Fibroblast of skin of left biceps (primary cell): ENCODE measurements at places on chromosomes 7 and 10.

DNA sequence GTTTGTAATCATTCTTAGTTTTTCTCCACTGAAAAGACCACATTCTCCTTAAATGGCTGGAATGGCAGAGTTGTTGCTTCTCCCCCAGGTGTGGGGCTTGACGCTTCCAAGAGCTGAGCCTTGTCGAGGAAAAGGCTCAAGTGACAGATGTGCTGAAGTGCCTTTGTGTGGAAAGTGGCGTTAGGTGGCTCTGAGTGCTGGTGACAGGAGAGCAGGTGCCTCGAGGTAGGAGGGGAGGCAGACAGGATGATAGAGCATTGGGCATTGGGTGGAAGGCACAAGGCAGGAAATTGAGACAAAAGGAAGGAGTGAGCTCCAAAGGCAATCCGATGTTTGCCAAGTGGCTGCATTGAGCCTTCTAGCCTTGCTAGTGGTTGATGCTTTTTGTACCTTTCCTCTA lies 6.7 kb downstream of the KIAA1217 start:
- DNase-seq = no peak

DNA sequence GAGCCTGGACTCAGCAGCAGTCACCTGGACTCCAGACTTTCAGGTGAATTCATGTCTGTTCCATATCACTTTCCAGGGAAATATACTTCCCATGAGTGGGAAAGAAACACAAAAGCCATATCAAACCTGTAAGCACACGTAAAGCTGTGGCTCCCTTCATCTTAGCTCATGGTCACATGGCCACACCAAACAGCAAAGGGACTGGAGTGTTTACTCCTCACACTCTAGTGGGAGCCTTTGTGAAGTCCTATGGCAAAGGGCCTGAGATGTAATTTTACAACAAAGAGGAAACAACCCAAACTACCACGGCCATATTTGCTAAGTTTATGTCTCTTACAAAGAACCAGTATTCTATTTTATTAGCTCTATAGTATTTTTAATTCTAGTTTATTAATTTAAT lies 16.3 kb downstream of the SFTPA1 start:
- no peak for DNase-seq

DNA sequence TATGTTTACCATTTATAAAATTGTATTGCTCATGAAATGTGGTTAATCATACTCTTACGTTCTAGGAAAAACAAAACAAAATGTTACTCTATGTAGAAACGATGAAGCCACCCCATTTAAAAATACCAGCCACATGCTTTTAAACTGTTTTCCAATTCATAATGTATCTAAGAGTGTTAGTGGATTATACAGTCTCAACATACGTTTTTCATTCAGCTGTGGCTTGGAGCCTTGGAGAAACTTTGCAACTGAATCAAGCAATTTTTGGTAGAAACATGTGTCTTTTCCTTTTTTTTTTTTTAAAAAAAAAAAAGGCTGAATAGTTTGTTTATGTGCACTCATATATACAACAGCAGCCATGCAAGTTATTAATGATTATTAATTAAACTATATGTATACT lies 378.0 kb upstream of the SEMA3D start:
- DNase-seq = peak; percentile 33

GRCh38 chr10:555682-556350 lies 133.7 kb downstream of the DIP2C start:
- DNase-seq = no peak

DNA sequence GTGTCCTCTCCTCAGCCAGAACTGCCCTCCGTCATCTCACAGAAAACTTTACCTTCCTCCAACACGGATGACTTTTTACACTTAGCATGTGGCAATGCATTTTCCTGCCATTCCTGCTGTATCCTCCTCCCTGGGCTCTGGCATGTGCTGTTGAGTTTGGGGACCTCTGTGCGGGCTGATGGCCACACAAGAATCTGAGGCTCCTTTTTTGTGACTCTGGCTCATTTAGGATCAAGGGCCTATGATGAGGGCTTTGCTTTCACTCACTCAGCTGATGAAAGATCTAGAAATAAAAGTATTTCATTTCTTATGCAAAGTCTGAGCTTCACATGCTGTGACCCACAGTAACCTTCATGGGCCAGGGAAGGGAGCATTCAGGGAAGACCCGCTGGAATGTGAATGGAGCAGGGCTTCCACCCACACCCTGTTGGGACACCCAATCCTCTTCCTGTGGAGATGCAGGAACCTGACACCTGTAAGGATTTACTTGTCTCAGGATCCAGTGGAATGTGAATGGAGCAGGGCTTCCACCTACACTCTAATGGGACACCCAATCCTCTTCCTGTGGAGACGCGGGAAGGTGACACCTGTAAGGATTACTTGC lies 500.3 kb upstream of the MKI67 start:
- DNase-seq = no peak

DNA sequence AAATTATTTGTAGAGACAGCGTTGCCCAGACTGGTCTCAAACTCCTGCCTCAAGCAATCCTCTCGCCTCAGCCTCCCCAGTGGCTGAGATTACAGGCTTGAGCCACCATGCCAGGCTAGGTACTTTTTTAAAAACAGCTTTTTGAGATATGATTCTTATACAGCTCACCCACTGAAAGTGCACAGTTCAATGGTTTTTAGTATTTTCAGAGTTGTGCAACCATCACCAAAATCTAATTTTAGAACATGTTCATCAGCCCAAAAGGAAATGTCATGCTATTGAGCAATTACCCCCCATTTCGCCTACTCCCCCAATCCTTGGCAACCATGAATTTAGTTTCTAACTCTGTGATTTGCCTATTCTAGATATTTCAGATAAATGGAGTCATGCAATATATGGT lies 73.7 kb downstream of the EVX1 start:
- no peak for DNase-seq

GRCh38 chr10:987620-987869 lies 689 bp upstream of the GTPBP4 start:
- no peak for DNase-seq

- no peak for DNase-seq
Measured at GRCh38 chr10:8130973-8131911, 76.8 kb downstream of the GATA3 start.

DNA sequence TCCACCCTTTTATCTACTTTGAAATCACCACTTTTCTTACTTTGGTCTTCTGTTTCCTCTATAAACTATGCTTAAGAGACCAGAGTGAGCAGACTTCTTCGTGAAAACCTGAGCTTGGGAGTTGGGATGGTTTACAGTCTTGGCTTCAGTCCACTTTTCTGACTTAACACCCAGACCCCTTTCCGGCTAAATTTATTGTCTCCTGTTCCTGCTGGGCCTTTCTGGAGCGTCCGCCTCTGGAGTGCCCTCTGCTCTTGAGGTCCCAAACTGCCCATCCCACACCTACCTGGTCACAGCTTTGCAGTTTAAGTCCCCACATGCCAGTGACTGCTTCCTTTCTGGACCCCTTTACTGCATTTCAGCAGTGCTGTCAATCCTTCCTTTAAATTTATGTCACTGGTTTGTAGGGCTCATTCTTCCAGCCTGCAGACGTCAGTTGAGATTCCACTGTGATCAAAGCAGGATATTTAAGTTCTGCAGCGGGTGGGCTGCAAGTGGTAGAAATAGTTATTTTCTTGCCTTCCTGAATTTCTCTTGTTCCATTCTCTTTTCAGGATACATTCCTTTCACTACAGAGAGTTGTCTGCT lies 80.3 kb downstream of the KAT6B start:
- no peak for DNase-seq

GRCh38 chr7:11221984-11222383 lies 248.3 kb downstream of the PHF14 start:
- DNase-seq = no peak

- no peak for DNase-seq
Measured at GRCh38 chr10:128122931-128123330, 3.3 kb downstream of the MKI67 start.

DNA sequence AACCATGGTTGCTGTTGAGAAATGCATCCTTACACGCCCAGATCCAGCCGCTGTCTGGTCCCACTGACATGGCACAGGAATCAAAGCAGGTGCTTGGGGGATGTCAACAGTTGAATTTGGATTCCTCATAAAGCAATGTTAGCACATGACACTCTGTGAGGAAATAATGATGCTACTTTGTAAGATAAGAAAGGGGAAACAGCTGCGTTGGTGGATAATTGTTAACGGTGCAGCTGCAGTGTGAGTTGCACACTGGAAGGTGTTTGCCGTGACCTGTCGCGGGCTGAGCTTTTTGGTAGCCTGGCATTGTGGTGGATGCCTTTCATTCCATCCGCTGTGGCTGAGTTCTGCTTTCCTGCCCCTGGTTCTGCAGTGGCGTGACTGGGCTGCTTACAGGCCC lies 113.9 kb downstream of the MGMT start:
- DNase-seq = no peak

- DNase-seq = peak; percentile 1
Measured at GRCh38 chr10:120978589-120979252, 127.6 kb downstream of the WDR11 start.

GRCh38 chr10:99341860-99342490 lies 12.8 kb downstream of the CNNM1 start:
- DNase-seq = no peak

- no peak for DNase-seq
Measured at GRCh38 chr10:121539786-121540185, 58.5 kb downstream of the FGFR2 start.

GRCh38 chr10:112981553-112981952 lies 31.5 kb downstream of the TCF7L2 start:
- no peak for DNase-seq

GRCh38 chr7:92609921-92610518 lies 19.8 kb upstream of the FAM133B start:
- DNase-seq = no peak

- no peak for DNase-seq
Measured at GRCh38 chr7:139715194-139715815, 62.5 kb downstream of the HIPK2 start.
